ENCODE measurements at places on chromosomes 1 and 21. TPM values are rescaled to one million over a fixed set of nuclear protein-coding genes. Genes with fewer than 3 reads are reported as not detected.

The DNAI4 gene
- polyA plus RNA-seq: 3.0 TPM

The PADI4 gene
- 0.17 TPM for polyA plus RNA-seq

The GPN2 gene
- 14.6 TPM for polyA plus RNA-seq

The LIX1L gene
- polyA plus RNA-seq: 52.6 TPM

The SLC25A34 gene
- polyA plus RNA-seq: 1.0 TPM

The KMO gene
- polyA plus RNA-seq: 0.60 TPM

The LMX1A gene
- polyA plus RNA-seq: 0.15 TPM

The MCOLN2 gene
- polyA plus RNA-seq: 1.5 TPM

The LCE1E gene
- polyA plus RNA-seq: not detected

The SPAG17 gene
- polyA plus RNA-seq: 0.29 TPM

All from ovary (tissue), 10 donors.